Activated CD4-positive, alpha-beta T cell treated with anti-CD3 and anti-CD28 coated beads, Interleukin-2, amount 10 ng/mL, durations not matched to agents 24 days and 14 days (primary cell): ENCODE measurements at places on chromosomes 6 and 20.
A peak's percentile ranks its signal among the peaks of the same experiment; 100 is the strongest.

- no peak for DNase-seq
Observed at GRCh38 chr20:44728801-44729443, 13.8 kb downstream of the CCN5 start.

GRCh38 chr6:127893541-127893940 is 7.3 kb downstream of the THEMIS start:
- DNase-seq: no peak

DNA sequence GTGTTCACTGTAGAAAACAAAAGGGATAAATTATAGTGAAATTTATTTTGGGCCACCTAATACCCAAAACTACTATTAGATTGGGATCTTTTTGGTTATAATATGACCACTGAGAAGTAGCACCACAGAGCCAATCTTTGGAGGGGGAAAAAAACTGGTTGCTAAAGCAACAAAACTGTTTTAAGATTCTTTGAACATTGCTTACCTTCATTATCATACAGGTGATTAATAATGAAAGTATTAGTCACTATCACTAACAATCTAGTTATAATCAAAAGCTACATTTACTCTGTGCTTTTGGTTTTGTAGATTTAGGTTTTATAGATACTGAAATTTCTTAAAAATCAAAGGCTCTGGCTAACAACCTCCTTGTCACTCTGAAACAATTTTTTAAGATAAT is 31.7 kb downstream of the STX7 start:
- no peak for DNase-seq

DNA sequence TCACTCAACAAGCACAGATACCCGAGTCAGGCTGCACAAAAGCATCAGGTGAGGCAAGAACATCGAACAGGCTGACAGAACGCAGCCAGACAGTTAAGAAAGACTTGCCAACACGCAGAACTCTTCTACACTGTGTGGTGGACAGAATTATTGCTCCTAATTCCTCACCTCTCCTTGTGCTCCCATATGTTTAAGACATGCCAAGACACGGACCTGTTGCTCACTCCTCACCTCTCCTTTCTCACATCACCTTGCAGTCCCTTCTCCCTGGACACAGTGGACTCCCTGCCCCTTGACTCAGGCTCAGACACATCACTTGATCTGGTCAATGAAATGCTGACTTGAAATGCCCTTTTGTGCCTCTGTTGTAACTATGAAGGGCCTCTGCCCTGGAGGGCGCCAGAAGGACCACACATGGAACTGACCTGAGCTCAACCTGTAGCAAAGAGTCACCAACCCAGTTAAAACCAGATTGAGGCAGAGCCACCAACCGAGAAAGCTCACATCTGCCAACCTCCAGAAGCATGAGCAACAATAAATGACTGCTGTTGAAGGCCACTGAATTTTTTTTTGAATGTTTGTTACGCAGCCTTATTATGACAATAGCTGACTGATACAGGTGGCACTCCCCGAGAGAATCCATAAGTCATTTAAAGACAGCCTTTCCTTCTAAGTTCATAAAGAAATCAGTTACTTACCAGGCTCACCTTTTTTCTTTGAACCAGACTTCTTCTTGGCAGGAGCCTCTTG is 24.0 kb downstream of the RRBP1 start:
- DNase-seq: no peak

GRCh38 chr20:61306937-61307475 is 54.9 kb downstream of the CDH4 start:
- DNase-seq: no peak

GRCh38 chr20:58891718-58892140 is 39.2 kb downstream of the GNAS start:
- DNase-seq: peak; percentile 79

DNA sequence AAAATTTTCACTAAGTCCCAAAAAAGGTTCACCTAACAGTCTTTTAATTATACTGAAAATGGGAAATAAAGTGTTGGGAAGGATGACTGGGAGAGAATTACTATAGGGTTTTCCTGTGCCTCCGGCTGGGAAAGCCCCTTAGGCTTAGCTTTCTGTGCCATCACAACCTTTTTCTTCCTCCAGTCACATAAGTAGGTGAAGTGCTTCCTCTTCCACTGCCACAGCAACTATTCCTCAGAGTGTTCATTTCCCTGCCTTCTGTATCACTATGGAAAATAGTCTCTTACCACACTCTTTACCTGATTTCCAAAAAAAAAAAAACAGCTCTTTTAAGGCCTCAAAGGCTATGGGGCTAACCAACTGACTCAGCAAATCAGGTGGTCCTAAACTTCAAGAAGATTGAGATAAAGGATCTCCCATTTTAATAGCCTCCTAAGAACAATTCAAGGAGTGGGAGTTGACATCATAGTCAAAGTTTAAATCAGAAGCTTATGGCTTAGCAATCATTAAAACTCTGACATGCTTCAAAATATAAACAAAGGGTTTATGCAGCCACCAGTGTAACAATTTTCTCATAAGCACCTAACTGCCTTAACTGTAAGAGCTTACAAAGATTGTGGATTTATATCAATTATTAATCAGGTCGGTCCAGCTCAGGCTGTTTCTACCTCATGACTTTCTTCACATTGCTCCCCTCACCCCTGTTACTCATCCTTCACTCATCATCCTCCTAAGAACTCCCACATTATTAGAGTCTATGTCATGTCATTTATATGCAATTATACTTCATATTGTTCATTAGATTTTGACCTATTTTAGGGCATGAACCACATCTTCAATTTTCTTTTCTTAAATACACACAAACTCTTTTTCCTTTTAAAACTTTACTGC is 95.3 kb downstream of the RNGTT start:
- no peak for DNase-seq

- DNase-seq: no peak
Observed at GRCh38 chr20:37522260-37523011, 1.4 kb downstream of the NNAT start.

DNA sequence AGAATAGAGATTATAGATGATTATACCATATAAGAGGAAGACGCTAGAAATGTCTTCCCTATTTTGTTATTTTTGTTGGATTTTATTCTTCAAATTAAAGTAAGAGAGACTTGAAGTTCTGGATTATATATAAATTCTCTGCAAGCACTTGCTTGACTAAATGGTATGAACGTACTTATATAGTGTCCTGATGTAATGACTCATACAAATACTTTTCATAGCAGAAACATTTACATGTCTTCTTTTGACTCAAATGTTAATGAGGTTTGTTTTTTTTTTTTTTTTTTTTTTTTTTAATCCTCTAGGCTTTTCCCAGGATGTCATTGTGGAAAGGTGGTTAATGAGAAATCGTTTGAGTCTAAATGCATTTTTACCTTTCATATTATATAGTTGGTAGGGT is 55.0 kb downstream of the PDE7B start:
- no peak for DNase-seq

DNA sequence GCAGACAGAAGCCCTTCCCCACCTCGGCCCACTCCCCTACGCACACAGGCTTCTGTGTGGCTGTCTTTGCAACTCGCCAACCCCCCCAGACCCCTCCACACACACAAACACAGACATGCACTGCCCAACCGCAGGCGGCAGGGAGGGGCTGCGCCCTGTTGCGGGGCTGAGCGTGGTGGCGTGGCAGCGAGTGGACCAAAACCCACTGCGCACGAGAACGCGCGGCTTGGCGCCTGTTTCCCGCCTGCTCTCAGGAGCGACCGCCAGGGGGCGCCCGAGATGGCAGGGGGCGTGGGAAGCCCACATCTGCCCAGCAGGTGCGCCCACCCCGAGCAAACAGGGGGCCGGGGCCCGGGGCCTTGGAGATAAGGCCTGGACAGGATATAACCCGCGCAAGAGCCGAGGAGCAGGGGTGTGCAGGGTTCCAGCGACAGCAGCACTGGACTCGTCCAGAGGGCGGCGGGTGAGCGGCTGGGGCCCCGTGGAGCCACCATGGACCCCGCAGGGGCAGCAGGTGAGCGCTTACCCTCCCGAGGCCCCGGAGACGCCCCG is at the start of gene RBPJL:
Gene RBPJL, plus strand, starts transcription at position 410 of the 552 bp plus-strand sequence. Its CDS starts 83 bp downstream, at position 493.
- peak; percentile 86 for DNase-seq

GRCh38 chr6:142944124-142945048 is 590 bp downstream of the HIVEP2 start:
- peak; percentile 96 for DNase-seq

DNA sequence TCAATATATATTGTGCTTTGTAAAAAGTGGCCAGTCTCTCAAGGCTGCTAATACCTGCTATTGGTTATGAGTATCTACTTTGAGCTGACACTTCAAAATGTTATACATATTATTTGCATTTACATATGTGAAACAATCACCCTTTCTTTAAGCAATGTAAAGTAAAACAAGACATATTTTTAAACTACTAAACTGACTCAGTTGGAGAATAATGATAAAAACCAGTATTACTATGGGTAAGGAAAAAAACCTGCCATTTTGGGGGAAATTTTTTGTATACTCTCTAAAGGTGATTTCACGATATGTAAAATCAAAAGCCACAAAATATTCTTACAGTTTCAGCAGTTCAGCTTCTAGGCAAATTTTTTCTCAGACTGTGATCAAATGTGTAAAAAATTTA is 232.3 kb downstream of the PRL start:
- no peak for DNase-seq

- DNase-seq: no peak
Observed at GRCh38 chr6:53134601-53135235, 13.9 kb downstream of the GCM1 start.

GRCh38 chr6:11226005-11226404 is 6.5 kb downstream of the NEDD9 start:
- no peak for DNase-seq

GRCh38 chr6:144475411-144475810 is 190.3 kb downstream of the UTRN start:
- DNase-seq: no peak

DNA sequence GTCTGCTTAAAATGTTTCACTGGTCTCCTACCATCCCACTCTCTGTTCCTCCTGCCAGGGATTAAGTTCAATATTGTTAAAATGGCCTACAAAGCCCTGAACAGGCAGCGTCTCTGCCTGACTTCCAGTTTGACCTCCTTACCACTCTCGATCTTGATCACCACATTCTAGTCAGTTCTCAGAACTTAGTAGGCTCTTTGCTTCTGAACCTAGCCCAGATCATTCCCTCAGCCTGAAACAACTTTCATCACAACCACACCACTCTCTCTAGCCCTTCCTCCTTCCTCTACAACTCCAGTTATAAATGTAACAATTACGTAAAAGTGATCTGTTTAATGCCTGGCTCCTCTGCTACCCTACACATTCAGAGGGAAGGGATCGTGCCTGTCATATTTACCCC is 53.3 kb downstream of the ATG5 start:
- no peak for DNase-seq

GRCh38 chr6:29723666-29724588 is 693 bp downstream of the HLA-F start:
- peak; percentile 90 for DNase-seq

- no peak for DNase-seq
Observed at GRCh38 chr6:140427842-140428241, 1053.4 kb upstream of the CITED2 start.

DNA sequence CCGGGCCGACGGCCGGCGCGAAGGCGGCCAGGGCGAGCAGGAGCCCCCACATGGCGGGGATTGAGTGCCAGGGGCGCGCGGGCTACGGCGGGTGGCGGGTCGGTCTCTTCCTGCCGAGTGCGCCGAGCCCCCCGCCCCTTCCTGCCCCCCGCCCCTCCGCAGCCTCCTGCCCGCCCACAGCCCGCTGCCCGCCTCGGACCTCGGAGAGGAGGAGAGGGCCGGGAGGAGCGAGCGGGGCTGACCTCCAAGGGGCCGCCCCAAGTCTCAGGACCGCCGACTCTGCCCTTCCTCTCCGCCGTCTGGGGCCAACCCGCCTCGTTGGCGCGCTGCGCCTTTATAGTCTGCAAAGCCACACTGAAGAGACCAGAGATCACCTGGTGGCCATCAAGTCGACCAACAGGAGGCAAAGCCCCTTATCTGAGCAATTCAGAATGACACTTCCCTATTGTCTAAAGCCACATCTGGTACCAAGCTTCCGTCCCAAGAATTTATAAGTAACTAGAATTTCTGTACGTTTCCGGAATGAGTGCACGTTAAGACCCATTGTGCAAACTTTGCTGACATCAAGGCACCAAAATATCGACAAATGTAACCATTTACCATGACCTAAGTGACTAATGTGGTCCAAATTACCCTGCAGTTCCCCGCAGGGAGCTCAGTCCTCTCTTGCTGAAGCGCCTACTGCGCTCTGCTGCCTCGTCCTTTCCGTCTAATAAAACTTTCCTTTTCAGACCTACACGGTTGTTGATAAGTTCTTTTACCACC is at the start of gene CPXM1:
Gene CPXM1, minus strand, starts transcription at position 107 of the 765 bp plus-strand sequence. Its CDS starts 55 bp downstream, at position 52.
- peak; percentile 66 for DNase-seq

- DNase-seq: no peak
Observed at GRCh38 chr20:47770935-47771334, 14.3 kb downstream of the SULF2 start.

DNA sequence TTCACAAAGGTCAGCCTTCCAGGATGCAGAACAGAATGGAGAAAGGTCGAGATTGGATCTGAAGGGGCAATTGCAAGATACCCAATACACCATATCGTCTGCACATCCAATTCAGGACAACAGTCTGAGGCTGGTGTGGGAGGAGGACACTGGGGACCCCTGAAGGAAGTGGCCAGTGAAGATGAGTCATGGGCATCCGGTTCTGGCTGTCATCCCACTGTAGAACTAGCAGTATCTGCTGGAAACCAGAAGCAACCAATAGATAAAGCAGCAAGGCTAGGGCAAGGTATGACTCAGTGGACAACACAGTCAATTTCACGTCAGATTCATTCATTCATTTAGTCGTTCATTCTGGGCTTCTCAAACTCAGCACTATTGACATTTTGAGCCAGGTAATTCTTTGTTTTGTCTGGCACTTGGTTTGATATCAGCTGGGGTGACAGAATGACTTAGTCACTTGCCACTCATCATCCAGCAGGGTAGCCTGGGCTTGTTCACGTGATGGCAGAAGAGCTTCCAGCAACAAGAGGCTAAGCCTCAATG is 30.3 kb upstream of the SHLD1 start:
- DNase-seq: no peak

GRCh38 chr6:150719831-150720230 is 120.1 kb downstream of the PLEKHG1 start:
- no peak for DNase-seq

DNA sequence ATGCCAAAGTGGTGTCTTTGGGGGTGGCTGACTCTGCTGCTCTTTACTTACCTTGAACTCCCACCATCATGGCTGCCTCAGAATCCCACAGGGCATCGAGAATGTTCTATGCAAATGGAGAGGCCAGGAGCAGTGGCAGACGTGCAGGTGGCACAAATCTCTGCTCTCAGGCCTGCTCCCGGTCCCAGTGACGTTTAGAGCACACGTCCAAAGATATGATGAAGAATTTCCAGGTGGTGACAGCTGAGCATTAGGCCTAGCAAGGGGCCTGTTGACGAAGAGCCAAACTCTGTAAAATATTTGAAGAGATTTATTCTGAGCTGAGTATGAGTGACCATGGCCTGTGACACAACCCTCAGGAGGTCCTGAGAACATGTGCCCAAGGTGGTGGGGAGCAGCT is 19.0 kb upstream of the UNC93A start:
- no peak for DNase-seq

- no peak for DNase-seq
Observed at GRCh38 chr6:44404715-44405099, 17.2 kb downstream of the CDC5L start.

- no peak for DNase-seq
Observed at GRCh38 chr6:109182578-109182977, 87.3 kb downstream of the CEP57L1 start.

GRCh38 chr6:11410539-11411307 is 126.8 kb upstream of the TMEM170B start:
- DNase-seq: no peak
